ENCODE measurements at places on chromosomes 16 and 17.

- no peak for DNase-seq
Measured at GRCh38 chr17:63989622-63990345, 8.4 kb upstream of the PRR29 start.

GRCh38 chr17:28906276-28906675 is 3.4 kb upstream of the DHRS13 start:
- no peak for DNase-seq

DNA sequence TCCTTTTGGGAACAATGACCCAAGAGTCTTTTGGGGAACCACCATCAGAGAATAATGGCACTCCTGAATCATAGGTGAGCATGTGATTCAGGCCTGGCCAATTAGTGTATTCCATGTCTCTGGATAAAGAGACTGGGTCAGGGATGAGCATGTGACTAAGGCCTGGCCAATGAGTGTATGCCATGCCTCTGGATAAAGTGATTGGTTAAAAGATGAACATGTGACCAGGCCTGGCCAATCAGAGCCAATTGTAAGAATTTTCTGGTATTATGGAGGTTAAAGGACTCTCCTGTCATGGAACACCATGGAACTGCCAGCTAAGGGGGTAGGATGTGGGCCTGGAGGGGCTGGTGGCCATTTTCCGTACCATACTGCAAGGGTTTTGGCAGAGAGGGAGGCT is 194.3 kb downstream of the C16orf78 start:
- DNase-seq, result no peak

DNA sequence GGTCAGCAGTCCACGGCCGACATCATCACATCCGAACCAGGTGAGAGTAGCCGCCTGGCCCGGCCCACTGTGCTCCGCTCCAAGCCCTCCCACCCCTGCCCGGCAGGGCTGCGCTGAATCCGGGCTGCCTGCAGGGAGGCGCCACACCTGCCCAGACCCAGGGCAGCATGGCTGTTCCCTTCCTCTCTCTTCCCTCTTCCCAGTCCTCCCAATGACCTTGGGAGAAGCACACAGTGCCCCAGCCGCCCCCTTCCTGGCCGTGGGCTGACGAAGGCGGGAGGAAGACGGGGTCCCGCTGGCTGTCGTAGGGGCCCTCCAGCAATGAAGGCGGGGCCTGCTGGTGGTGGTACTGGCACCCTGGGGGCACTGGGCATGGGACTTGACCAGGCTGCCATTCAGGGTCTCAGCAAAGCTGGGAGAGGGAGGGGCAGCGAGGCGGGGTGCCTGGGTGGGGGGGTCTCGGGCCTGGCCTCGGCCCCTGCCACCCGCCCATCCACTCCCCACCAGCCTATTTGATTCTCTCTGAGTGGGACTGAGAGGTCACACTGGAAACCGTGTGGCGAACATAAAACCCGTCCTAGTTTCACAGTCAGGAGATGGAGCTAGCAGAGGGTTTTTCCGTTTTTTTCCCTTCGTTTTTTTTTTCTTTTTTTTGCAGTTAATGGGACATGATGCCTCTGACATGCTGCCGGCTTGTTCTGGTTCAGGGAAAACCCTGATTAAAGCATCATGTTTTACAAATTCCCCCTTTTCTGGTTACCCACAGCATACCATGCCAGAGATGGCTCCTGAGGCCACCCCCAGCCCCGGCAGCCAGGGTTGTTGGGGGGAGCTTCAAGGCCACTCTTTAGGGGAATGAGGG is 50.6 kb downstream of the BAHCC1 start:
- no peak for DNase-seq

DNA sequence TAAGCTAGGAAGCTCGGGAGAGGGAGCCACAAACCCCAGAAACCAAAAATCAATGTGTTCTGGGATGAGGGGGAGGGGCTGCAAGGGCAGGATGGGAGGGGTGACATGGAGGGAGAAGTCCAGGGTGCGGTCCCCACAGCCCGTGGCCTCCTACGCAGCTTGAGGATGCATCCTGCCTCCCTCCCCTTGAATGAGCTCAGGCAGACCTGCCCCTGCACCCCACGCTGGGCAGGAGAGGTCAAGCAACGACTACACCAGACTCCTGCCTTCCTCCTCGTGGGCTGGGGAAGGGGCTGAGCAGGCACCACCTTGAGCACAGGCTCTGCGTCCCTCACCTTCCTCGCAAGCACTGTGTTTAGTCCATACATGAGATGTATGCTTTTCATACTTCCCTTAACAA is 3.9 kb downstream of the ANKRD13B start:
- DNase-seq, result no peak

GRCh38 chr16:4659363-4660353 is 33.7 kb upstream of the NUDT16L1 start:
- no peak for DNase-seq

DNA sequence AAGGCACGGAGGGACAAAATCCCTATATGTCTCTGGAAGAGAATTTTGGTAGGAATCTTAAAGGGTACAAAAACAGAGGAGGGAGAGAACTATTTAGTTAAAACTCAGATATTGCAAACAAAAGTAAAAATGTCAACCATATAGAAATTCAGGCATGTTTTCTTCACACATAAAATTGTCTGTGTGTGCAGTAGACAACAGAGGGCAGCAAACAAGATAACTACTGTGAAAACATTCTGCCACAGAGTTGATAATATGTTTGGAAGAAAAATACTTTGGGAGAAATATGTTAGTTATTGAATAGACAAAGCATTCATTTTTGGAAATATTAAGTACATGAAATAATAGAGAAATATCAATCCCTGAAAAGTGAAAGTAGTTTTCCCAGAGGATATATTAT is 56.2 kb downstream of the SNX11 start:
- DNase-seq, result no peak

- no peak for DNase-seq
Measured at GRCh38 chr17:47948706-47949196, 7.4 kb downstream of the PNPO start.

DNA sequence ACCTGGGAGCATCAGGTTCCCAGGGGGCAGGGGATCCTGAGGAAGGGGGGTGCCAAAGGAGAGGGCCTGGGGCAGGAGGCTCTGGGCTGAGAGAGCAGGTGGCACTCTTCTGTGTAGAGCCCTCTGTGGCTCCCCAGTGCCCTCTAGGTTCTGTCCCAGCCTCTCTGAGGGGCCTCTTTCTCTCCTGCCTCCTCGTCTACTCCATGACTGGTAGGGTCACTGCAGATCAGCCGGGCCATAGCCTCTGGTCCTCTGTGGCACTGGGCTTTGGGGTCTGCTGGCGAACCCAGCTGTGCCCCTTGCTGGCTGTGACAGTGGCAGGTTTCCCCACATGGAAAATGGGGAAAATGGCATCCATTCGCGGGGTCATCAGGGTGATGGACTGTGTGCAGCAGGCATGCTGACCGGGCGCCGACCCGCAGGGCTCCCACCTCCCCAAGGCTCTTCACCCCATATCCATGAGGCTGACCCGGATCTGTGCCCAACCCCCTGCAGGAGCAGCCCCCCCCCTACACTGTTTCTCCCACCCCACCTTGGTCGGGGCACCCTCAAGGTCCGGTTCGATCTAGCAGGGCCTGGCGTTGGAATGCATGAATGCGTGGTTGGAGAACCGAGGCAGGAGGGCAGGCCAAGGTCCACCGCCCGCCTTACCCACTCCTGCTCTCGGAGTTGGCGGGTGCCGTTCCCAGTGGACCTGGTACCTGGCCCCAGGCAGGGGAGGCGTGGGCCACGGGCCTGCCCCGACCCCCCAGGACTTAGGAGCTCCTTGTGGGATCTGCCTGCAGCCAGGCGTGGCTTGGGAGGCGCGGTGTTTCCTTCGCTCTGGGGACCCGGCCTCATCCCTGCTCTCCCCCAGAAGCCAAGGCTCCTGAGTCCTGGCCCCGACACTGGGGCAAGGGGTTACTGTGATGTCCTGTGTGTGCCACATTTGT is 6.5 kb downstream of the GLIS2 start:
- no peak for DNase-seq

- DNase-seq, result no peak
Measured at GRCh38 chr17:74280093-74280513, 6.1 kb downstream of the DNAI2 start.

DNA sequence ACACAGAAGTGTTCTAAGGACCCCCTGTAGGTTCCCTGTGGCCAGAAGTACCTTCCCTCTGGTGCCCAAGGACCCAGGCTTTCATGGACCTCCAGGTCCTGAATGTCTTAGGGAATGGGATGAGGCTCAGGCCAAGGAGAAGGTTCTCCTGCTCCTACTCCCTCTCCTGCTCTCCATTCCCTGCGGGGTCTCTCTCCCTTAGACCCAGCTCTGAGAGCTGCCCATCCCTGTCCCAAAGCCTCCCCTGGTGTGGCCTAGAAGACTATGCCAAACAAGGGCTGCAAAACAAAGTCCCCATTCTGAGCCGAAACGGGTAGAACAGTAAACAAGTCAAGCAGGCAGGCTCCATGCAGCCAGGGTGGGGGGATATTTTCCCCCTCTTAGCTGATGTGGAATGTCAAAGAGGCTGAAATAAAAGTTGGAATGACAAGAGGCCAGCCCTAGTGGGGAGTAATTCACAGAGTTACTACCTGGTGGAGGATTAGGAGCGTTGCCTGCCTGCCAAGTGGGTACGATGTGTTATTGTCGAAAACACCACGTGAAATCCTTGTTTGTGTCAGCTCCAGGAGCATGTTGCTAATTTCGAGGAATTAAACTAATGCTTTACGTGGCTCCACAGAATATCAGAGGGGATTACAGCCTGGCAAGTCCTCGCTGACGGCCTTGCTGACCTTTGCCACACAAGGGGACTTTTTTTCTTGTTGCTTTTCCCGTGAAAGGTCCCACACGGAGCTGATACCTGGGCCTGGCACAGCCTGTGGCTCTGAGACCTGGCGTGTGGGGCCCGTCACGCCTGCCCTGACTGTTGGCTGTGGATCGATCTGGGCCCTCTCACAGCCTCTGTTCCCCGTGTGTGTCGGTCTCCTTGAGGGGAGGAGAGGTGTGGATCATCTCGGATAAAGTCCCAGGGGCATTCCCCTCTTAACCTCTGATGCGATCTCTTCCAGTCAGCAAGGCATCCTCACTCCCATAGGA is 2.9 kb downstream of the WFIKKN2 start:
- DNase-seq, result no peak

- DNase-seq, result no peak
Measured at GRCh38 chr17:41529491-41529915, 1.4 kb upstream of the KRT19 start.

DNA sequence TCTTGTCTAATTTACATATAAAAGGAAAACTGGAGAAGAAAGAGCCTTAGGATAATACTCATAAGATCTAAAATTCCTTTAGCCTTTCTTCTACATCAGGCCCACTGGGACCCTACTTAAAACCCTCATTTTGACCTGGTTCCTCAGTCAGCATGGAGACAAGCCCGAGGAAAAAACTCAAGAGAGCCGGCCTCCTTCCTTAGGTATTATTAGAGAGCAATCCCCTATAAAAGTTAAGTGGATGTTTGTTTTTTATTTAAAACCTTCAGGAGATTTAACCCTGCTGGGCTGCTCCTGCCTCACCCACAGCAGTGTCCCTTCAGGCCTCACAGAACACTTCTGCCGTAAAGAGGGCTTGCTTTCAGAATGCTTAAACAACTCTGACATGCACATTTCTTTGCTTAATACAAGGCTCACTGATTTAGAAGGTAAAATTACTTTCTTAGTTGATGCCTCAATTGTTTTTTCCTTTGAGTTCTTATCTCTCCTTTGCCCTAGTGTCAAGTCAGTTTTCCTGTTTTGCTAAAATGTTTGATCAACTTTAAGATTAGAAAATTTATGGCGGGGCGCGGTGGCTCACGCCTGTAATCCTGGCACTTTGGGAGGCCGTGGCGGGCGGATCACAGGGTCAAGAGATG is 145.6 kb upstream of the TBX2 start:
- DNase-seq, result no peak

DNA sequence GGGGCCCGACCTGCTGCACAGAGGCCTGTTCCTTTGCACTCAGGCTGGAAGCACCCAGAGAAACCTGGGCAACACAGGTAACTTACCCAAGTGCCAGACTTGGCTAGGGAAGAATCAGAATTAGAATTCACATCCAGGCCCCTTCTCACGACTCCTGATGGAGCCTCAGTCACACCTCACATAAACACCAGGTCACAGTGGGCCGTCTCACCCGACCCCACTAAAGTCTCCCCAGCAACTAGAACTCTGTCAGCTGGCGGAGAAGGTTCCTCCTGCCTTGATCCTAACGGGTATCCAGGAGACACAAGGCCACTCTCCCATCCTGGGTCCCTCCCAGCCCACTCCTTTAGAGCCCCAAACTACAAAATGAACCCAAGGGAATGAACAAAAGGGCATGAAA is 6.4 kb downstream of the TK2 start:
- no peak for DNase-seq

- DNase-seq, result no peak
Measured at GRCh38 chr17:77489893-77490255, 349.1 kb downstream of the SEC14L1 start.

DNA sequence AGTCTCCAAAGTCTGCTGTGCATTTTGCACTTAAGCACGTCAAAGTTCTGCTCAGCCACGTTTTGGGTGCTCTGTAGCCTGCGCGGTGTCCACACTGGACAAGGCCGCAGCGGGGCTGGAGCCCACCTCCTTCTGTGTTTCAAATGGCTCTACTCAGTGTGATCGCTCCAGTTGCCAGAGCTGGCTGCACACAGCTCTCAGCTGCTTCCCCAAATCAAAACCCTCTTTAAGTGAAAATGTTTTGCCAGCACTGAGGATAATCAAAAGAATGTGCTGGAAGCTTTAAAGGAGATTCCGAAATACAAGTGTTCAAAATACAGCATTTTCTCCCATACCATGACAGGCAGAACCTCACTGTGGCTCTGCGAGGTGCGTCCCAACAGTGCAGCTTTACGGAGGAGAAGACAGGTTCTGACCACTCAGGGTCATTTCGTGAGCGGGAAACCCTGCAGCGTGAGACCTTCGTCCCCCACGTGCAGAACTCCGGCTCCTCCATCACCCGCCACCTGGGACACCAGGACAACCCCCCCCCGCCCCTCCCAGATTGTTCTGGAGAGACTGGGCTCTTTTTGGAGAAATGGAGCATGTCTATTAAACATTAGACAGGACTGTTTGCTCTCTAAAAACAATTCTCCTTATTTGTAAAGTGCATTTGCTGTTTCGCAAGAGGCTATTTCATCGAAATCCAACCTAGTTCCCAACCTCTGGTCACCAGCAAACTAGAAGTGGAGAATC is 16.6 kb downstream of the TBC1D16 start:
- no peak for DNase-seq

DNA sequence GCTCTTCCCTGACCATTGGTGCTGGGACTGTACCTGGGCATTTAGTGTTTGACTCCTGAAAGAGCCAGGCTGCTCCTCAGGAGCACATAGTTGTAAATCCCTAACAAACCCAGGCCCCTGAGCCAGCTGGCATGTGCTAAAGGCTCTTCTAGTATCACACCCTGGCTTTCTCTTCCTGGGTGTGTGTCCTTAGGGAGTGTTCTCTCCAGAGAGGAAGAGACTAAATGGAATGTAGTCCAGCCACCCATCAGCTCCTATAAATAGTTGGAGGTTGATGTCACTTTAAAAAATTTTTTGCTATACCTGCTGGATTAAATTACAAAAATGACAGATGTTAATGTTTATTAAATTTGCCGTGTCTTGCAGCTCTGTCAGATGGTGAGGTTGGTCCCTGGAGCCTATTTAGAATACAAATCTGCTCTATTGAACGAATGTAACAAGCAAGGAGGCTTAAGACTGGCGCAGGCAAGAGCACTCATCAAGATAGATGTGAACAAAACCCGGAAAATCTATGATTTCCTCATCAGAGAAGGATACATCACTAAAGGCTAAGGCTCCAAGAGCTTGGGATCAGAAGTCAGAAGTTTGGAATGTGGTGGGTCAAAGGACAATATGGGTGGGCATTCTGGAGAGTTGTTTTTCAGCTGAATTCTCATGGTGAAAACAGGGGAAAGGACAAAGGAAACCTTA is 13.1 kb upstream of the DUSP14 start:
- no peak for DNase-seq

Data from hematopoietic multipotent progenitor cell (in vitro differentiated cells).